ENCODE measurements at places on chromosomes 2 and 18.

DNA sequence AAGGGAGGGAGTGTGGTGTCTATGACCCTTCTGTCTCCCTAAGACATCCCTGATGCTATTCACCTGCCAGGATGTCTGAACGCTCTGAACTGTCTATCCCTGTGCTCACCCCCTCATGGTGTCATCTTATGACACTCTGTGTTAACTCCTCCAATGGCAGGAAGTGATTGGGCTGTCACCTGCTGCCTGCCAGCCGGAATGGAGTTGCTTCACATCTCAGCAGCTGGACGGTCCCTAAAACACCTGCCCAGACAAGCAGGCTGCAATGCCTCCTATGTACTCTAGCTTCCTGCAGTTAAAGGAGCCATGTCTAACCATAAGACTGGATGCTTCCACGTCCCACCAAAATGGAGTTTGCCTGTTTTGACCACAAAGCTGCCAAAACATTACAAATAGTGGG, 99.9 kb downstream of the CPO start:
- DNase-seq = no peak

DNA sequence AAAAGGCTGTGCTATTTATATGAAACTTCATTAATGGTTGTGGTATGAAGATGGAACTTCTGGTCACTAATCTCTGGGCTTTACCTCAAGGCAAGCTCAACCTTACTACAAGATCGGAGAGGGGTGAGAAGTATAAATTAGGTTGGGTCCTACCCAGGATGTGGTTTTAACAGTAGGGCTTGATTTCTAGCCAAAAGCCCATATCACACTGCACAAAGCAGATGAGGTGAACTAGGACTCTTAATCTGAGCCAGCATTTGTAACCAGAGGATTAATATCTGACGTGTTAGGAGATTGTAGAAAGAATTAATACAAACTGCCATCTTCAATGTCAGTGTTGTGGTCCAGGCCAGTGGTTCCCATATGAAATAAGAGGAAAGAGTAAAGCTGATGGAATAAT, 86.4 kb upstream of the RGPD4 start:
- DNase-seq = no peak

DNA sequence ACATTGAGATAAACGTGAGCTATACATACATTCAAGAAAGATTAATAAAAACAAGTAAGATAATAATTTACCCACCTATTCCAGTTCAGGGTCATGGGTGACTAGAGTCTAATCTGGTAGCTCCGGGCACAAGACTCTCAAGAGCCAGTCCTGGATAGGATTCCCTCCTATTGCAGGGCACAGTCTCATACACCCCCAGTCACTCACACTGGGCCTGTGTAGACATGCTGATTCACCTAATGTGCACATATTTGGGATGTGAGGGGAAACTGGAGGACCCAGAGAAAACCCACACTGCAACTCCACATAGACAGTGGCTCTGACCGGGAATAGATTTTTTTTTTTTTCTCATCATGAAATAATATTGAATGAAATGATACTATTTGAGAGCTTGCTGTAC, 81.5 kb upstream of the THUMPD2 start:
- DNase-seq = no peak

GRCh38 chr2:176653479-176654443, 384.5 kb downstream of the MTX2 start:
- DNase-seq = peak; percentile 55

DNA sequence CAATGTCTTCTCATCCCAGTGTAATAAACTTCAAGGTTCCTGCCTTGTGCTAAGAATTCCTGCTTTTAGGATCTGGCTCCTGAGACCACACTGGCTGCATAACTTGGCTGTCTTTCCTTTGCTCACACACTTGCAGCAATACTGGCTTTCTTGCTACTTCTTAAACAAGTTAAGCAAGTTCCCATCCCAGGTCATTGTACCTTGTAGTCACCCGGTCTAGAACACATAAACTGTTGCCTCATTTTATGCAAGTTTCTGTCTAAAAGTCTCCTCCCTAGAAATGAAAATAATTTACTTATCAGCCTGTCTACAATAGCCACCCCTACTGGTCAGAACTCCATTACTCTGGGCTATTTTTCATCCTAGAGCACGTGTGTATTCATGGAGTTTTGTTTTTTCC, 887.9 kb upstream of the FAM98A start:
- no peak for DNase-seq

GRCh38 chr2:216604458-216604857, 28.8 kb upstream of the IGFBP2 start:
- DNase-seq = no peak

DNA sequence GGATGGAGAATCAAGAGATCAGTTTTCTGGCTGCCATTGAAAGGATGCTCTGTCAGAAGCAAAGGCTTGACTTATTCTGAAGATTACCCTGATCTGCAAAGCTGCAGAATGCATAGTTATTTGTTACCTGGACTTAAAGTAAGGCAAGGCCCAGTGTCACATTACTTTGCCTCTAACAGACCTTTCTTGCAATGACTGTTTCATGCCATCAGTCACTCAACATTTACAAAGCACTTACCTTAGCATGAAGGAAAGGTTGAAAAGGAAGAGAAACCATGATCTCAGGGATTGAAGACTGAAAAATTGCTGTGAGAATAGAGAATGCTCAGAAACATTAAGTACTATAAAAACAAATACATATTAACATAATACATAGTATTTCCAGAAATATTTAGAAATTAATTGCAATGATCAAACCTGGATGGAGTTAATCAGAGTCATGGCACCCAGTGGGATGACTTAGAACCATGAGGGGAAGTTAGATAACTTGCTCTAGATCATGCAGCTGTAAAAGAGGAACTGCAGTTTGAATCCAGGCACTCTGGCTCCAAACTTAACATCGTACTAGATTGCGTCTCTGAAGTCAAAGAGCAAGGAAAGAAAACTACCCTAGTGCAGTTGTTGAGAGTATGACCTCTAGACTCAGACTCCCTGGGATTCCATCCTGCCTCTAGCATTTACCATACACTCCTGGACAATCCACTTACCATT, 26.5 kb upstream of the FAM117B start:
- DNase-seq = no peak

GRCh38 chr2:198231562-198231961, 427.2 kb downstream of the PLCL1 start:
- DNase-seq = no peak

DNA sequence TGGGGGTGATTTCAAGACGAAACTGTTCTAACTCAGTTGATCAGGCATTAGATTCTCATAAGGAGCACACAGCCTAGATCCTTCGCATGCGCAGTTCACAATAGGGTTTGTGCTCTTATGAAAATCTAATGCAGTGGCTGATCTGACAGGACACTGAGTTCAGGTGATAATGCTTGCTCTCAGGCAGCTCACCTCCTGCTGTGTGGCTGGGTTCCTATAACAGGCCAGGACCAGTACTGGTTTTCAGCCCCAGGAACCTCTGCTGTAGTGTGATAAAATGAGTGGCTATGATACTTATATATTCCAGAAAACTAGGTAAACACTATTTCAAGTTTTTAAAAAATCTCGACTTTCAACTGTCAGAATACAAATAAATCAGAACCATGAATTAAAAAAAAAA, 271.4 kb downstream of the GALNT13 start:
- DNase-seq = no peak

- DNase-seq = no peak
Measured at GRCh38 chr2:172674034-172674967, 61.3 kb upstream of the RAPGEF4 start.

GRCh38 chr18:36315736-36316135, 18.2 kb downstream of the FHOD3 start:
- DNase-seq = peak; percentile 63

GRCh38 chr2:234446404-234447076, 50.3 kb downstream of the ARL4C start:
- no peak for DNase-seq

DNA sequence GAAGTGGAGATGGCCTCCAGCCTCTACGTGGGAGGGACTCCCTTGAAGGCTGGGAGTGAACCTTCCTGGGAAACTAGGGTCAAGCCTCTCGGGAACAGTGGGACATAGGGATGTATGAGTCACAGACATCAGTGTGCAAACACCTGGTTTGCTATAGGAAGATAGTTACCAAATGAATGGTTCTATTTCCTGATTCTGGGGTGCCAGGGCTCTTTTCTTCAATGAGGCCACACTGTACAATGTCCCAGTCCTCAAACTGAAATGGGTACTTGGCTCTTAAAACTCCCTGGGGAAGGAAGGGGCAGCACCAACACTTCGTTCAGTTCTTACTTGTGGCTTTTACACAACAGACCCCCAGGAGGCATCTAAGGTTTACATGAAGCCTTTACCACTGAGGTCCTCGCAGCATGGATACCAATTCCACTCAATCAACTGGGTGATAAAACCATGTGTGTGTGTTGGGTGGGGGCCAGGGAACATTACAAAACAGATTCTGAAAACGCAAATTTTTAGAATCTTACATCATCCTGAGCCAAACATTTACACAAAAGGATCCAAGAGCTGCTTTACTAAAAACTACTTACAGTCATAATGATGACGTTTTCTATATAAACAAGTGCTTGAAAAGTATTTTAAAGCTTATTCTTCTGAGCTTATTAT, 10.4 kb downstream of the ERFE start:
- DNase-seq = peak; percentile 98

DNA sequence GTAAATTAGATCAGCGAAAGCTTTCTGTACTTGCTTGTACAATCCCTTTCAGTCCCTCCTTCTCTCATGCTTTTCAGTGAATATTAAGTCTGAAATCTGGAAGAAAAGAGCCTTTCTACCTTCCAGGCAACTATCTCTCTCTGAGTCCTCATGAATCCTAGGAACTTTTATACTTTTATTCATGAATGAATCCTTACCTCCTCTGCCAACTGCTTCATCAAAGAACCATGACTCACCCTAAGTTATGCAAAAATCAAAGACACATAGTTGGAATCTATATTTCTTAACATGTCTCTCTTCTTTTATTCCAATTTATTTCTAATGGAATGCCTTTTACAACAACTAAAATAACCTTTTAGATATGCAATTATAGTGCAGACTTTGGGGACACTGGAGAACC, 394.2 kb downstream of the CLIP4 start:
- peak; percentile 33 for DNase-seq

GRCh38 chr18:27223526-27224291, 38.6 kb upstream of the CHST9 start:
- no peak for DNase-seq

DNA sequence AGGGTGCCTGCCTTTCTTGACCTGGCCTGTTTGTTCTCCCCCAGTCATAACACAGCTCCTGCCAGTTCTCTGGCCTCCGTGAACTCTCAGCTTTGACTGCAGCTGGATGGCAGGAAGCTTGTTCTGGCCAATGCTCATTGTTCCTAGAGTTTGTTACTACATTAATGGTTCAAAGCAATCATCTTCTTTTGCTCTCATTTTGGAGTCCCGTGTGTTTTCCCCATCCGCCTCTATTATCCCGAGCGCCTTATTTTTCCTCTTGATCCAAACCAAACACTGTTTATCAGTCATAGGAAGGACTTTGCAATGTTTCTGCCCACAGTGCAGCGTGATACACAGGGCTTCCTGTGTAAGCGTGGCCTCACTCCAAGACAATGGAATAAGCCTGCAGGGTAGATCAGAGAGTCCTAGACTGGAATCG, 184.3 kb upstream of the APCDD1 start:
- DNase-seq = peak; percentile 44

- DNase-seq = no peak
Measured at GRCh38 chr18:23943104-23943503, 71.5 kb upstream of the TTC39C start.

DNA sequence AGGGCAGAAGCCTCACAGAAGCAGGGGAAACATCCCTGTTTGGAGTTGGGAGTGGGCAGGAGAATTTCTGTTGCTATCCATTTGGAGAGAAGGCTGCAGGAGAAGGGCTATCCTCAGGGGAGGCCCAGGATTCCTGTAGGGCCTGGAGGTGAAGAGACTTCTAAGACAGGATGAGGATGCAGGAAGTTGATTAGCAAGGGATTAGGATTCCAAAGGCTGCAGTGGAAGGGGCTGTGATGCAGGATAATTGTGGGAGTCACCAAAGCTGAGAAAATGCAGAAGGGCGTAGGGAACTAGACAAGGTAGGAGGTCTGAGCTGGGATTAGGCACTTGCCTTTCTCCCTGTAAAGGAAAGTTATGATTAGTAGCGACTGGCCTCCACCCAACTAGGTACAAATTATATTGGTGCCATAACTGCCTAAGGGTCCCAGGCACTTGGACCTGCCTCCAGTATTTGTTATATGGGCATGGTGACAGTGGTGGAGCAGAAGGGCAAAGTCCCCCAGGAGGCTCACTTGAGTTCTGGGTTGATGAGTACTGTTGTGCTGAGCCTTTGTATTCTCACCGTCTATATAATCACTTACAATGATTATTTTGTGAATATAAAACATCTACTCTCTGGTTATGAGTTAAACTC, 96.4 kb upstream of the MSTN start:
- no peak for DNase-seq

DNA sequence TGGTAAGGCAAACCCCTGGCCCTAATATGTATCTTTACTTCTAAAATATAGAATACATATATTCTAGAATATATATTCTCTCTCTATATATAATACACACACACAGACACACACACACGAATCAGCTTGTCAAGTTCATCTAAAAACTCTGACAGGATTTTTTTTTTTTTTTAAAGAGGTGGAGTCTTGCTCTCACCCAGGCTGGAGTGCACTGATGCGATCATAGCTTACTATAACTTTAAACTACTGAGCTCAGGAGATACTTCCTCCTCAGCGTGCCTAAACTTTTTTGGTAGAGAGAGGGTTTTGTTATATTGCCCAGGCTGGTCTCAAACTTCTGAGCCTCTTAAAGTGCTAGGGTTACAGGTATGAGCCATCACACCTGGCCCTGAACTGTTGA, 45.2 kb downstream of the DOK1 start:
- DNase-seq = no peak

DNA sequence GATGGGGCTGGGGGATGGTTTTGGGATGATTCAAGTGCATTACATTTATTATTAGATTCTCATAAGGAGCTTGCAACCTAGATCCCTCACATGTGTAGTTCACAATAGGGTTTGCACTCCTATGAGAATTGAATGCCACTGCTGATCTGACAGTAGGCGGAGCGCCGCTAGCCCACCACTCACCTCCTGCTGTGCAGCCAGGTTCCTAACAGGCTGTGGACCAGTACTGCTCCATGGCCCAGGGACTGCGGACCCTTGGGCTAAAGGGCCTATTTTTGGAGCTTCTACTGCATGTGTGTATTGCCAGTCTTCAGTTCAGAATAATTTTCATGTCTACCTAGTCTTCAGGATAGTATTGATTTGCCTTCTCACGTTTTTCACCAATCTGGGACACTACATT, 165.3 kb upstream of the TWIST2 start:
- no peak for DNase-seq

- DNase-seq = no peak
Measured at GRCh38 chr2:9137379-9138150, 69.0 kb upstream of the ASAP2 start.

- DNase-seq = peak; percentile 61
Measured at GRCh38 chr18:63994783-63995399, 25.0 kb downstream of the SERPINB8 start.

- DNase-seq = no peak
Measured at GRCh38 chr2:239268082-239268481, 132.7 kb downstream of the HDAC4 start.
